Non-pigmented ciliary epithelial cell (primary cell): ENCODE measurements at places on chromosomes 4 and X.

DNA sequence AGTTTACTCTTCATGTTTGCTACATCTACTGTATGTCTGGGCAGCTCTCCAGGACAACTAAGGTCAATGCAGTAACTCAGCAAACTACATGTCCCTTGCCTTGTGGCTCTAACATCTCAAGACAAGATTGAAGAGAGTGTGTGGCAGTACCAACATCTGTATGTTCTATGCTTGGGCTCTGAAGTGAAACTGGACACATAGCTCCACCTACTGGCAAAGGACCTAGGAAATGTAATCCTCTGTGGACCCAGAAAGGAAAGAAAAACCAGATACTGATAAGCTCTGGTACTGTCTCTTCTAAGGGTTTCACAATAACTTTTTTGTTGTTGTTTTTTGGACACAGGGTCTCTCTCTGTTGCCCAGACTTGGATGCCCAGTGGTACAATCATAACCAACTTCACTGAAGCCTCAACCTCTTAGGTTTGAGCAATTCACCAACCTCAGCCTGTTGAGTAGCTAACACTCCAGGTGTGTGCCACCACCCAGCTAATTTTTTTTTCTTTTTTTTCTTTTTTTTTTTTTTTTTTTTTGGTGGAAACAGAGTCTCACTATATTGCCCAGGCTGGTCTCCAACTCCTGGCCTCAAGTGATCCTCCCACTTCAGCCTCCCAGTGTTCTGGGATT, 64.1 kb downstream of the QDPR start:
- DNase-seq: peak; percentile 43

GRCh38 chr4:82705169-82705927, 93.2 kb downstream of the SCD5 start:
- DNase-seq: no peak

DNA sequence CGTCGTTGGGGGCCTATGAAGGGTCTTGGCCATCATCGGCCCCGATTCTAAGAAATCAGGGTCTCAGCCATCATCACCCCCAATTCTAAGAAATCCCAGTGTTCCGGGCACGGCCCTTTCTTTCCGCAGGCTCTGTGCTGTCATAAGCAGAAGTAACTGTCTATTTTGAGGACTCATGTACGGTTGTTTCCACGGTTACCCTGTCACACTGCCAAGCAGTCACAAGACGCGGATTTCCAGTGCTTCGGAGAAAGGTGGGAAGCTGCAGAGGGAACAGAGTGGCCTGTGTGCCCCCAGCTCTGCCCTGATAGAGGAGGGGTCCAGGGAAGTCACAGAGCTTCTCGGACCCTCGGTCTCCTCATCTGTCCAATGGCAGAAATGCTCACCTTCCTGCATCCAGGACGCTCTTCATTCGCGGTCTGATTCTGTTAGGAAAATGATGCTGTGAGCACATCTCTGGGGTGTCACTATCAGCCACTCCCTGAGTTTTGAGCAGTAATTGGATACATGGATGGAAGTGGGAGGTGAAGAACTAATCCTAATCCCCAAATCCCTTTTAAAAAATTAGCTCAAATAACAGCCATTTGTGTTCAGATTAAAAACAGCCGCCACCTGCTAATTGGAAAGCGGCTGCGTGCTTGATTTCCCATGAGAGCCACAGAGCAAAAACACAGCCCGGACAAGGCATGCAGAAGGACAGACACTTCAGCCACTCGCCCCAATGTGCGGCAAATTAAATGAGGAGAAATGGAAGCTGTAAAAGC, 73.1 kb downstream of the WFS1 start:
- DNase-seq: no peak

- DNase-seq: no peak
These were observed 1.9 kb downstream of the GRPEL1 start for GRCh38 chr4:7066006-7066405.

GRCh38 chr4:154741922-154742850, 1.6 kb upstream of the LRAT start:
- no peak for DNase-seq

- DNase-seq: no peak
These were observed 9.1 kb downstream of the ASMTL start for GRCh38 chrX:1443496-1444075.
